ENCODE measurements at places on chromosomes 4 and X.

GRCh38 chr4:4440333-4441061, 53.6 kb downstream of the NSG1 start:
- no peak for DNase-seq

DNA sequence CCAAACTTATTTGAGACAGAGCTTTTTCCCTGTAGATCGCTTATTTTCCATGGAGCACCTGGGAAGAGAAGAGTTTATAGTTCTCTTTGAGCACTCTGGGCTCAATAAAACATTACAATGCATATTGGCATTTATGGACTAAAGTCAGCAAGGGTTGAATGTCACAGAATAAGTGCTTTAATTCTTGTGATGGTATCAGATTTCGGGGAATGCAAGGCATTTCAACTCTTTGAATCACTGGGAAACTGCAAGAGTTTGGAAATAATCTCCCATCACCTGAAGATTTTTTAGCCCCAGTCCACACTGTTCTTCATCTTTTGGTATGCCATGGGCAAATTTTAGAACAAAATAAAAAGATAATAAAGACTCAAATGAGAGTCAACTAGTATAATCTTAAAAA, 111.5 kb upstream of the WDFY3 start:
- no peak for DNase-seq

DNA sequence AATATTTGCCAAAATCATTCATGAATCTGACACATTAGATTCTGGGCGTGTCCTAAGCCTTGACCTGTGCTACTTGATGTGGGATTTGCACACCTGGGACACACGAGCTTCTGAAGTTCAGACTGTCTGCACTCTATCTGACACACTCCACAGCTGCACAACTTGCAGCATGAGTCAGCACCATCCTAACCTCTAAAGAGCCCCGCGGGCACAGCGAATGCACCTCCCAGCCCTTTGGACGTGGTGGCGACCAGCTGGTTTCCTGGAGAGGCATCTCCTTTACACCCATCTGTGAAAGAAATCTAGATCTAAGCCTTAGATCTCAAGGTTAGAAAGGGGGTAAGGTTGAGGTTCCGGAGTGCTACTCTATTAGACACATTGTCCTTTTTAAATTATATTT, 69.2 kb downstream of the SORBS2 start:
- no peak for DNase-seq

GRCh38 chrX:151397741-151398070, 700 bp downstream of the VMA21 start:
- no peak for DNase-seq

- DNase-seq: peak; percentile 52
Observed at GRCh38 chrX:13764765-13765164, 30.2 kb downstream of the OFD1 start.
